NCI-H2081 treated with DMSO at 0.1 percent for 48 hours (cell line): ENCODE measurements at places on chromosomes 16 and 17.

DNA sequence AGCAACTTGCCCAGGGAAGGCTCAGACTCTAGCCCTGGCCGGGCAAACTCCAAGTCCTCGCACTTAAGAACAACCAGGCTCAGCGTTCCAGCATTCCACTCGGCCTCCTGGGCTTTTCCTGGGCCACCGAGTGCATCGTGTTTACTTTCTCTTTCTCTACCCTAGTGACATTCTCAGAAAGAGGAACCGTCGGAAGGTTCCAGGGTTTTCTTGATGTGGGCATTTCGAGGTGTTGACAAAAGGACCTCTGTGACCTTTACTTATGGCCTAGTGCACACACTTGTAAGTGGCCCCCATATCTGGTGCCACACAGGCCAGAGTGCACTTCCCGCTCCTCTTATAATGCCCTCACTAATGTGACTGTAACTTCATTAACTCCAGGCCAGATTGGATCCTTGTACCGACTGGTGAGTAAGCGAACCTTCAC is 3.1 kb upstream of the BANP start:
- DNase-seq, result no peak

GRCh38 chr16:87602821-87603683 is 744 bp downstream of the JPH3 start:
- DNase-seq, result no peak

DNA sequence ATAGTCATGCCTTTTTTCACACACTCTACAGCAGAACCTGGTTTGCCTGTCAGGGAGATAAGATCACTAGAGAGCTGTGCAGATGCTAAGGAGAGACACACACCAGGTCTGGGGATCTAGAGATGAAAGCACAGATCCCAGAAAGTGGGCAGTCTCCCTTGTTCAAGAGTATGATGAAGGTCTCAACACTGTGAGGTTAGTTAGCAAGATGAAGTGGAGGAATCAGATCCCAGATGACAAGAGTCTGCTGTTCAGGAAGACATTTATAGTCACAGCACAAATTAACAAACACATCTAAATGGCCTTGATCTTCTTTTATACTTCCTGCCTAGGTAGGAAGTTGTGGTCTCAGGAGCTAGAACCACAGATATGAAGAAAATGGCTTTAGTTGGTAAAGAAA is 23.4 kb upstream of the SKAP1 start:
- DNase-seq, result no peak

DNA sequence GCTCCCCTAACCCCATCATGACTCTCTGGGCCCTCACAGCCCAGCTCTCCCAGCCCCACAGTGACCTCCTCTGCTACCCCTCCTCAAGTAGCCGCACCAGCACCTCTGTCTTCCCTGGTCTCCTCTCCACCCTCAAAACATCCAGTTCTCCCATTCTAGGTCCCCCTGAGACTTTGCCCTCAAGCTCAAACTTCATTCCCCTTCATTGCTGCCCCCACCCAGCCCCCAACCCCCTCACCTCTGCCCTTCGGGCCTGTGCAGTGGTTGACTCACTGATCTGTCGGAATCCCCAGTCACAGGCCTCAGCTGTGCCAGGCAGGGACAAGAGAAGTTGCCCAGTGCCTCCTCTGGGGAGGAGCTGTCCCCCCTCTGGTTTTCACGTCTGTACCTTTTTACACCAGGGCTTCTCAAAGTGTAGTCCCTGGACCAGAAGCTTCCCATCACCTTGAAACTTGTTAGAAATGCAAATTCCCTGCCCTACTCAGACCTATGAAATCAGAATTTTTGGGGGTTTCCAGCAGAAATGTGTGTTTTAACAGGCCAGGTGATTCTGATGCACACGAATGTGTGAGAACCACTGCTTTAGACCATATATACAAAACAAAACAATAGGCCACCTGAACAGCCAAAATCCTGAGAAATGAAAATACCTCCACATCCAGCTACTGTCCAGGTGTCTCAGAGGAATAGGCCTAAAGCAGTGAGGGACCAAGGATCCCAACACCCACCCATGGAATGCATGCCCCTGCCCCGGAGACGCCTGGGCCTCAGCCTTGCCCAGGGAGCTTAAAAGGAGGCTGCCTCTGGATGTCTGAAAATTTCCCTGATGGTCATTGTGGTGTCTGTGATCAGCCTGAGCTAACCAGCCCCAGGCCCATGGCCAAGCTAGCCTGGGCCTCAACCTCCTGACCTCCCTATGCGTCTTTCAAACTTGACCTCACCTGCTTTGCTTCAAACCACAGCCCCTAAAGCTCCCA is 853 bp upstream of the DOK4 start:
- no peak for DNase-seq

DNA sequence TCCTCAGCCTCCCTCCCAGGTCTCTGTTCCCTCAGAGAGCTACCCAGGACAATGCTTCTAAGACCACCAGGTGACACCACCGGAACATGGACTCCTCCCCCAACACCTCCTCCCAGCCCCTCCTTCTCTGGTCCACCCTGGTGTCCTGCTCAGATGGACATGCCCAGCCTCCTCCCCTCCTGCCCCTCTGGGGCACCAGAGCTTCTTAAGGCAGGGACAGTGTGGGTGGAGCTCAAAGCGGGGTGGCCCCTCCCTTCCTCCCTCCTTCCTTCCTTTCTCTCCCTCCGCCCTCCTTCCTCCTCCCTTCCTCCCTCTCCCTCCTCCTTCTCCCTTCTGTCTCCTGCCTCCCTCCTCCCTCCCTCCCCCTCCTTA is 22.7 kb downstream of the TRPV3 start:
- no peak for DNase-seq

- no peak for DNase-seq
Observed at GRCh38 chr17:2264067-2264860, 39.3 kb downstream of the SMG6 start.

- no peak for DNase-seq
Observed at GRCh38 chr17:5892921-5893675, 177.1 kb upstream of the WSCD1 start.
